ENCODE measurements at places on chromosomes 7 and 10.
A peak's percentile ranks its signal among the peaks of the same experiment; 100 is the strongest.

DNA sequence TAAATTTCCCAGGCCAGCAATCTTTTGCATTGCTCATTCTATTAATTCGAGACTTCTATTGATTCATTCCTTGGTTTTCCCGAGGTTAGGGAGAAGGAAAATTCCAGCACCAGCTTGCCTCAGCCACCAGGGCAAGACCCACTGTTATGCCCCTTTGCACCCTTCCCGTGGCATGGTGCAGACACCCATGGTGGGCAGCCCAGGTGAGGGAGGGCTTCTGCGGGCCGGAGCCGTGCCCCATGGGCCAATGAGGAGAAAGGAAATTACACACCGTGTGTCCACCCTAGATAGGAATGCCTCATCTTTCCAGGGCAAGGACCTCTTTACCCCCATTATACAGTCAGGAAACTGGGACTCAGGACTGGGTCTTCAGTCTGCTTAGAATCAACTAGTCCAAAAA lies 4.5 kb upstream of the GRID1 start:
- no peak for DNase-seq

DNA sequence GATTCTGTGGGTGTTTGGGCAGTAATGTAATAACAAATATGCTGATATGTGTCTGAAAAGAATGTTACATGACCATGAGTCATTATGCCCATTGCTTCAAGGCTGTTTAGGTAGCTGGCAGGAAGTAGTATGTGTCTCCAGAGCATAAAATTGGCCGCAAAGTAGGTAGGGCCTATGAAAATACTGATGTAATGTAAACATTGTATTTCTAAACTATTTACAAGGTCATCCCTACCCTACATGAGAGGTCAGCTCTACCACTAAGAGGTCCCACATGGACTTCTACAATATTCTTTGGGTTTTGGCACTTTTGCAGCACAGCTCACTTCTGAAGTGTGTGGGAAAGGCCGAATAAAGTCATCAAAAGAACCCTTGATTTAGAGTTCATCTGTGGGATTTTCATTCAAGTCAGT lies 301.9 kb downstream of the AHR start:
- no peak for DNase-seq

- DNase-seq, result peak; percentile 99
Measured at GRCh38 chr10:102673819-102674511, 29.7 kb downstream of the TRIM8 start.

DNA sequence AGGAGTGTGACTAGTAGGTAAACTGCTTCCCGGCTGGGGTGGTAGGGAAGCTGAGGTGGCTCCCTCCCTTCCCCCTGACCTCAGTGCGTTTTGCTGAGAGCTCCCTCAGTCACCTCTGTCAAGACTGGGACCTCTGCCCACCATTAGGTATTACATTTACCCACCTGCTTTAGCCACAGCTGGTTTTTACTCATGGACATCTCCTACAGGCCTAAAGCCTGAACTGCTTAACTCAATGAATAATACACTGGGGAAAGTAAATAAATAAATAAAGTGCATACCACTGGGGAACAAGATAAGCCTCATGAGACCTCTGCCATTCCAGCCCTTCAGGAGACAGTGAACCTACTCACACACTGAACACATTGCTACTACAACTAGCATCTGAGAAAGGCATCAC lies 38.9 kb upstream of the CDK13 start:
- no peak for DNase-seq

GRCh38 chr10:27746397-27747095 lies 927 bp upstream of the MKX start:
- DNase-seq, result no peak

DNA sequence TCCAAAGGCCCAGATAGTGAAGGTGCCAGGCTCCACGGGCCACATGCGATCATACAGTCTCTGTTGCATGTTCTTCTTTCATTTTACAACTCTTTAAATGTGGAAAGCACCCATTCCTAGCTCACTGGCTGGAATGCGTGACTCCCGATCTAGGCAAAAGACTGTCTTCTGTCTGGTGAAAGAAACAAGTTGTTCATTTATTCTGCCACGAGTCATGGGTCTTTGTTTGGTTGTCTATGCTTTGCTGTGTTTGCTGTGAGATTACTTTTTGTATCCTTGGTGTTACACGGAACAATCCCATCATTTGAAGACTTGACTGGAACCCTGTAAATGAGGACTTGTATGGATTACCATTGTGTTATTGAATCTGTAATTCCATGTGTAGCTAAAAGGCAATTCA lies 41.9 kb downstream of the NPVF start:
- DNase-seq, result no peak

DNA sequence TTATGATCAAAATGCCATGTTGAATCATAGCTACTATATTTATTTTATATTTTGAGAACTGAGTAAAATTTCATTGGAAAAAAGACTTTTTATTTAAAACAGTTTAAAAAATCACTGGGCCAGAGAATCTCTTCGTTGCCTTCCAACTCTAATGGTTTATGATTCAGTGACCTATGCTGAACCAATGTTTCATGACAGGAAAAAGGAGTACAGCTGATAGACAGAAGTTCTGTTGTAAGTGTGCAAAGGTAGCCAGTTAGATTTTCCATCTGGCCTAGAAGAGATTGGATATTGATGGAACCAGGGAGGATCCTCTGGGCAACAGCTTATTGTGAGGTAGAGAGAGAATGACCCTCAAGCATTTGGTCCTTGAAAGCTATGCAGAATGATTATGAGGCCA lies 745.8 kb downstream of the SUGCT start:
- DNase-seq, result no peak

Measured in Jurkat, Clone E6-1 (cell line).